ENCODE measurements at places on chromosomes 4 and X. TPM values are rescaled to one million over a fixed set of nuclear protein-coding genes. Genes with fewer than 3 reads are reported as not detected.

PRR32 gene
- total RNA-seq, result not detected

NKAP gene
- total RNA-seq, result 17.9 TPM

CDKL2 gene
- total RNA-seq, result 0.27 TPM

DTHD1 gene
- total RNA-seq, result not detected

PCDH19 gene
- total RNA-seq, result not detected

TCEAL8 gene
- 14.4 TPM for total RNA-seq

GRCh38 chr4:180823108-180823507 lies 1420.1 kb upstream of the TENM3 start:
- DNase-seq, result no peak

GRCh38 chr4:152862608-152863007 lies 73.5 kb upstream of the FHDC1 start:
- no peak for DNase-seq

GRCh38 chr4:1516881-1517480 lies 110.7 kb upstream of the NKX1-1 start:
- DNase-seq, result no peak

DNA sequence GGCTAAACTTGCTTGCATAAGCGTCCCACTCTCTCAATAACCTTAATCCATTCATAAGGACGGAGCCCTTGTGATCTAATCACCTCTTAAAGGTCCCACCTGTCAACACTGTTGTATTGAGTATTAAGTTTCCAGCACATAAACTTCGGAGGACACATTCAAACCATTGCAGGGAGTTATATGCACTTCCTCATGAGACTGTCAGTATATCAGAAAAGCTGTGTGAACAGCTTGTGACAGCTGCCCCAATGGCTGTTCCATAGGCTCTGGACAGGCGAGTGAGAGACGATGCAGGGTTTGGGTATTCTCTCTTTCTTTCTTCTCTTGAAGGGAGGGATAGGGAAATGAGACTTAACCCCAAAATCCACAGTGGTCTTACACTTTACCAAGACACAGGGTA lies 64.2 kb upstream of the RPL34 start:
- DNase-seq, result no peak

- DNase-seq, result no peak
Measured at GRCh38 chr4:15088394-15089035, 86.2 kb downstream of the CPEB2 start.

- DNase-seq, result no peak
Measured at GRCh38 chrX:135393051-135393450, 28.7 kb upstream of the SMIM10L2A start.

DNA sequence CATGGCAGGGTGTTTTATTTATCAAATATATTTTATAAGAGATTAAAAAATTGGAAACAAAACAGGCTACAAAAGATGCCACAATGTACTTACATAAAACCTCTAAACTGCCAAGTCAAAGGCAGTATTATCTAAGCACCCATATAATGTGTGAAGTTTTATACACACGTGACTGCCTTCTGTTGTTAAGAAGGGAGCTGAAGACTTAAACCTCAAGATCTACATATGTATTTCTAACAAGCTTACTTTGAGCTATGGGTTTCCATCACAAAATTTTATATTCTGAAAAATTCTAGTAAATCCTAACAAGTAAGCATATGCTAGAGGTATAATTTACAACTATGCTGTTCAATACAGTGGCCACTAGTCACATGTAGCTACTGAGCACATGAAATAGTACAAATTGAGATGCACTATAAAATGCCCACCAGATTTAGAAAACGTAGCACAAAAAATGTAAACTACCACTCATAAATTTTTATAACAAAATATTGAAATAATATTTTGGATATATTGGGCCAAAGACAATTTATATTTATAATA lies 9.8 kb downstream of the ATP8A1 start:
- DNase-seq, result no peak
